ENCODE measurements at places on chromosomes 3 and 15. TPM values are rescaled to one million over a fixed set of nuclear protein-coding genes. Genes with fewer than 3 reads are reported as not detected.

DNA sequence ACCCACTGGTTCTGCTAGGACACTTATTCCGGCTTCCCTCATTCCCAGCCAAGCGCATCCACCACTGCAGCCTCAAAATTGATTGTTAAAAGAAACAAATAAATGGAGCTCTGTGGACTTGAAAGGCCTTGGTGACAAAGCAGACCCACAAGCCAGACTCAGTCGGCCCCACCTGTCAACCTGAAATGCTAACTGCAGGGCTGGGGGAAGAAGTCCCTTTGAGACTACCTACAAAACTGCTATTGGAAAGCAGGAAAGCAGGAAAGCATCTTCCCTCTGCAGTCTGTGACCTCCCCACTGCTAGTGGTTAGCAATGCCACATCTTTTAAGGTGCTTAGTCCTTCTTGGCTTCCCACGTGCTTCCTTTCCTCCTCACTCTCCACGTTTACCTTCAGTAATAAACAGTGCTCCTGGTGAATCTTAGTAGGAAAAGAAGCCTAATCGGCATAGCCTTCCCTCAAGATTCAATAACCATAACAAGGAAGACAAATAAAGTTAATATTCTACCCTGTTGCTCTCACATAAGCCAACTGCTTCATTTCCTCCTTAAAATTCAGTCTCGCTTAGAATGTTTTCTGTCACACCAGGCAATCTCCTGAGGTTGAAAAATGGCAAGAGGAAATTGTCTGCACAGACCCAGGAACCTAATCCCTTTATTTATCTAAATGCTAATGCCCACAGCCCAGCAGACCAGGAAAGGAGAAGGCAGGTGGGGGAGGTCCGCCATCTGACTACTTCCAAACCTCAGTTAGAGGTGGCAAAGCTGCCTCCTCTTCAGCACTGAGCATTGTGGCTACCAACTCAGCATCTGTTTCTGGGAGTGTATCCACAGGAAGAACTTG, 296.2 kb downstream of the NEK10 start:
- no peak overlapping the region for H3K27ac ChIP-seq
- H3K4me3 ChIP-seq = no peak overlapping the region
- H3K27me3 ChIP-seq = no peaks in the 10 kb centered on the region
- DNase-seq = no peak
- H3K4me1 ChIP-seq = peaks cover 15% of the 10 kb centered on the region
- H3K36me3 ChIP-seq = no peaks in the 10 kb centered on the region

DNA sequence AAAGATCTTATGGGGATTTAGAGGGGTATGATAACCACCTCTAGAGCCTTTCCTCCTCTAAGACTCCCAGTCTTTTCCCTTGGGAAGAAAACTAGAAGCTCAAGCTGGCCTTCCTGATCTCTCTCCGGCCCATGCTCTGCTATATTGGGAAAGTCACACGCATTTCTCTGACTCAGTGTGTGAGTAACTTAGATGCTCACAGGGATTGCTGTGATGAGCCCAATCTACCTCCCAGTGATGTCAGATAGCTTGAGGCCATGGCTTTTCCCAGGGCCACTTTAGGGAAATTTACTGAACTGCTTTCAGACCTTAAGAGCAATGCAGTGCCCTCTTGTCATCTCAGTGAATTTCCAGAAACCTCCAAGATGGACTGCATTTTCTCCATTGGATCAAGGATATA, 8.6 kb upstream of the ST8SIA2 start:
- H3K4me3 ChIP-seq = no peak overlapping the region
- peaks cover 38% of the 10 kb centered on the region for H3K27me3 ChIP-seq
- no peak overlapping the region for H3K27ac ChIP-seq
- no peak for DNase-seq
- no peaks in the 10 kb centered on the region for H3K36me3 ChIP-seq
- H3K4me1 ChIP-seq = no peaks in the 10 kb centered on the region

- H3K4me1 ChIP-seq = peaks cover 5% of the 10 kb centered on the region
- no peak for DNase-seq
- peaks cover 4% of the 10 kb centered on the region for H3K36me3 ChIP-seq
- no peak overlapping the region for H3K4me3 ChIP-seq
- H3K27ac ChIP-seq = no peak overlapping the region
These were observed 406.3 kb upstream of the BCHE start for GRCh38 chr3:166243511-166243910.

- H3K4me1 ChIP-seq = peaks cover 34% of the 10 kb centered on the region
- DNase-seq = no peak
- no peaks in the 10 kb centered on the region for H3K27me3 ChIP-seq
- H3K4me3 ChIP-seq = no peak overlapping the region
- H3K27ac ChIP-seq = no peak overlapping the region
- H3K36me3 ChIP-seq = peaks cover 29% of the 10 kb centered on the region
These were observed 25.0 kb downstream of the TCF12 start for GRCh38 chr15:56943403-56943802.

- H3K4me1 ChIP-seq = no peaks in the 10 kb centered on the region
- no peaks in the 10 kb centered on the region for H3K27me3 ChIP-seq
- H3K4me3 ChIP-seq = no peak overlapping the region
- no peaks in the 10 kb centered on the region for H3K36me3 ChIP-seq
- no peak overlapping the region for H3K27ac ChIP-seq
These were observed 46.9 kb downstream of the GRIP2 start for GRCh38 chr3:14492948-14493881.

GRCh38 chr15:74194572-74195559, 7.7 kb downstream of the STRA6 start:
- H3K27me3 ChIP-seq = no peaks in the 10 kb centered on the region
- no peak overlapping the region for H3K4me3 ChIP-seq
- H3K36me3 ChIP-seq = peaks cover 7% of the 10 kb centered on the region
- H3K4me1 ChIP-seq = peaks cover 31% of the 10 kb centered on the region
- H3K27ac ChIP-seq = peak overlapping the region; percentile 35
- DNase-seq = no peak

- no peak overlapping the region for H3K27ac ChIP-seq
- H3K4me3 ChIP-seq = no peak overlapping the region
- no peaks in the 10 kb centered on the region for H3K36me3 ChIP-seq
- H3K4me1 ChIP-seq = no peaks in the 10 kb centered on the region
- H3K27me3 ChIP-seq = peaks cover 4% of the 10 kb centered on the region
These were observed 90.9 kb downstream of the STRIT1 start for GRCh38 chr3:155202626-155203025.

DNA sequence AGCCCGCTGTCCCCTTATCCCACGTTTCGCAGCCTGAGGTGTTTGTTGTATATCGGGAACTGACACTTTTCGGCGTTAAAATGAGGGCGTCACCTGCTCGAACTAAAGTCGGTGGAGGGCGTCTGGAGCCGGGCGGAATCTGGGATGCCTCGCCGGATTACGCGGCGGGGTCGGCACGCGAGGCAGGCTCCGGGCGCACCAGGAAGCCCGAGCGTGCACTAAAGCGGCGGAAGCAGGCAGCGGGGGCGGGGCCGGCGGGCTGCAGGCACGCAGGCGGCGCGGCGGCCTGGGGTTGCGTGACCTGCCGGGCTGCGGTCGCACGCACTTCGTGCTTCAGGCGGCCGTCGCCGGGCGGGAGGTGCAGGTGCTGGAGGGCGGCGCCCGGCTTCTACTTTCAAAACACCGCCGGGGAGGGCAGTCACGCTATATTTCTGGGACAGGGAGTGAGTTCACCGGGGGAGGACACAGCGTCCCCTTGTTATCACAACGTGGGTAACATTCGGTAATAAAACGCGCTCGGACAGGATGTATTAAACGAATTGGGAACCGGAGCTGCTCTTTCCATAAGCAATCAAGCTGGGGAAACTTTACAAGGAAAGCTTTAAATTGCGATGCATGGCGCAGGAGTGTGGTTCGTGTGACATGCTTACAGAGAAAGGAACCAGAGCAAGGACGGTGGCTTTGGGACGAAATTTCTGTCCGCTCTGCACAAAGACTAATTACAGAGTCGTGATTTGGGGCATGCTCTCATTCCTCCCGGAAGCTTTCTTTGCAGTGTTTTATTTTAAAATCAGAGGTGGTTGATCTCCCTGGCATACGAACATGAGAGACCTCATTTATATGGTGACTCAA, 9.1 kb upstream of the LEKR1 start:
- H3K27ac ChIP-seq = peak overlapping the region; percentile 89
- peak; percentile 71 for DNase-seq
- H3K36me3 ChIP-seq = no peaks in the 10 kb centered on the region

DNA sequence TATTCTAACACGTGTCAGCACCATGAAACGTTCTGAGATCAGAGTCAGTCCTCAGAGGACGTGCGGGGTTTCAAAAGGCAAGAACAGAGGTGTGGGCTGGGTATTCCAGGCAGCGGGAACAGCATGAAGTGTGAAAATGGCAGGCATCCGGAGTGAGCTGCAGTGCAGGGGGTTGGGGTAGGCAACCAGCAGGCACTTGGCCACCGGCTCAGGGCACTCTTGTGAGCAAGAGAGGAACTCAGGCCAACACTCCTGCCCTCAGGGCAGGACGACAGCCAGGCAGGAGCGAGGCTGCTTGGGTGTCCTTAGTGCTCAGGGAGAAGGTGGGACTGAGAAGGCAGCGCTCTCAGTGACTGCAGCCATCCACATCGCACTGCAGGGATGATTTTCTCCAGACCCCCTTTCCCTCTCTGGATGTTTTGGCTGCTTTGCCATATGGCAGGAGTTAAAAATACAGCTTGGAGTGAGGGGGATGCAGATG, 151.1 kb downstream of the NUP210 start:
- H3K4me1 ChIP-seq = peaks cover 21% of the 10 kb centered on the region
- no peaks in the 10 kb centered on the region for H3K36me3 ChIP-seq
- no peak overlapping the region for H3K27ac ChIP-seq
- no peak for DNase-seq
- no peak overlapping the region for H3K4me3 ChIP-seq
- H3K27me3 ChIP-seq = peaks cover 2% of the 10 kb centered on the region

Gene ITPKA
- total RNA-seq = 1.3 TPM

GRCh38 chr3:129315998-129316247, 37.3 kb downstream of the HMCES start:
- H3K4me1 ChIP-seq = peaks cover 22% of the 10 kb centered on the region
- peak overlapping the region; percentile 92 for H3K4me3 ChIP-seq
- H3K27me3 ChIP-seq = peaks cover 3% of the 10 kb centered on the region
- peaks cover 8% of the 10 kb centered on the region for H3K36me3 ChIP-seq
- H3K27ac ChIP-seq = peak overlapping the region; percentile 87
